Upper lobe of right lung (tissue), 1 donor: ENCODE measurements at places on chromosomes 5 and 9. TPM values are rescaled to one million over a fixed set of nuclear protein-coding genes. Genes with fewer than 3 reads are reported as not detected.
A peak's percentile ranks its signal among the peaks of the same experiment; 100 is the strongest.

GDNF gene
- 0.23 TPM for total RNA-seq

SLC6A3 gene
- total RNA-seq, result 0.52 TPM

MCTP1 gene
- total RNA-seq, result 40.7 TPM

FOXD4 gene
- 0.75 TPM for total RNA-seq

GAS1 gene
- total RNA-seq, result 16.8 TPM

SLCO4C1 gene
- total RNA-seq, result 36.9 TPM

DNA sequence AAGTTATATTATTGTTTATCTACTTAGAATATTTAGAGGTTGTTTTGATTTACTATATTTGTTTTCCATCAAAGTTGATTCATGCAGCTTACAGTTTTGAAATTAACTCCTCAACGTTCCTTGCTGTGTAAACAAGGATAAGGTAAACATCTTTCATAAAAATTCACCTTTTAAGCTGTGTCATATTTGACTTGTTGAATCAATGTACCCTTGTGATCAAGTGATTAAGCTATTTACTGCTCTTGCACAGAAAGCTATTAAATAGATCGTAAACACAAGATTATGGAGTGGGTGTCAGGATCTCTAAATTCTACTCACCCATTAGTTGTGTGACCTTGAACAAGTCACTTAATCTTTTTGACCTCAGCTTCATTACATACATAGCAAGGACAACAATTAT, 2054.0 kb upstream of the NUDT12 start:
- no peaks in the 10 kb centered on the region for H3K4me1 ChIP-seq
- no peaks in the 10 kb centered on the region for H3K27me3 ChIP-seq
- H3K4me3 ChIP-seq, result no peak overlapping the region
- no peak for DNase-seq
- H3K36me3 ChIP-seq, result no peaks in the 10 kb centered on the region

GRCh38 chr5:136039202-136039601, 10.4 kb downstream of the TGFBI start:
- no peak overlapping the region for H3K27ac ChIP-seq
- H3K4me3 ChIP-seq, result no peak overlapping the region
- H3K27me3 ChIP-seq, result no peaks in the 10 kb centered on the region
- no peak for DNase-seq
- no peaks in the 10 kb centered on the region for H3K36me3 ChIP-seq

GRCh38 chr5:74326571-74327338, 313.8 kb downstream of the ENC1 start:
- H3K36me3 ChIP-seq, result no peaks in the 10 kb centered on the region
- no peak overlapping the region for H3K27ac ChIP-seq
- H3K4me3 ChIP-seq, result no peak overlapping the region
- no peaks in the 10 kb centered on the region for H3K4me1 ChIP-seq
- H3K27me3 ChIP-seq, result no peaks in the 10 kb centered on the region
- DNase-seq, result no peak

DNA sequence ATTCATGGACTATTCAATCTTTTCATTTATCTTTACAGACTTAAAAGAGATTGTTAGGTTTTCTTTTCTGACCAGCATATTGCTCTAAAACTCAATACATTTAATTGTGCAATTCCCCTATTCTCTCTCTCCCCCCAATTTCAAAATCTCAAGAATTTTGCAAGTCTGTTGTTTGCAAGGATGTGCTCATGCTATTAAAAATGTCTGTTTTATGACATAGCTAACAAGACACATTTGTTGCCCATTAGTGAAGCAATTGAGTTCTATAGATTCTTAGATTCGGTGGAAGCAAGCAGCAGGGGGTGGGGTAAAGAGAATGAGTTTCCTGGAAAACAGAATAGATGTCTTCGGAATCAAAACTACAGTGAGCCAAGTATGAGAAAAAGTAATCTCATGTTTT, 8.5 kb upstream of the CSNK1A1 start:
- H3K36me3 ChIP-seq, result no peaks in the 10 kb centered on the region
- H3K4me1 ChIP-seq, result peaks cover 28% of the 10 kb centered on the region
- no peak overlapping the region for H3K4me3 ChIP-seq
- H3K27me3 ChIP-seq, result no peaks in the 10 kb centered on the region

DNA sequence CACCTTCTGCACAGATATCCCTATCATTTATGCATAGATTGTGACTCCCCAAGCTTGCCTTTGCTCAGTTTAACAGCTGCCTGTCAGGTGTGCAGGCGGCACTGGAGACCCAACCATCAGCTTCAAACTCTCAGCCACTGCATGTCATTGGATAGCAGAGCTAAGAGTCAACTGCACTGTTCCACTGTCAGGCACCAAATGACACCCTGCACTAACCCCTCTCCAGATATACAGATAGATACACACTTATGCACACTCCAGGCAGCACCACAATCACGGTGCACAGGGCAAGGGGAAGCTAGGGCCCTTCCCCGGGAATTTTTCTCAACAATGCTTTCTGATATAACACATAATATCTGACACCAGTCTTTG, 142.3 kb downstream of the BNC2 start:
- H3K4me3 ChIP-seq, result peak overlapping the region; percentile 61
- peaks cover 16% of the 10 kb centered on the region for H3K4me1 ChIP-seq
- no peak for DNase-seq
- H3K27me3 ChIP-seq, result no peaks in the 10 kb centered on the region
- peak overlapping the region; percentile 84 for H3K27ac ChIP-seq
- no peaks in the 10 kb centered on the region for H3K36me3 ChIP-seq

- H3K27me3 ChIP-seq, result no peaks in the 10 kb centered on the region
- DNase-seq, result no peak
- no peak overlapping the region for H3K27ac ChIP-seq
- no peak overlapping the region for H3K4me3 ChIP-seq
- no peaks in the 10 kb centered on the region for H3K4me1 ChIP-seq
These were observed 45.3 kb upstream of the NSMF start for GRCh38 chr9:137504432-137504777.

DNA sequence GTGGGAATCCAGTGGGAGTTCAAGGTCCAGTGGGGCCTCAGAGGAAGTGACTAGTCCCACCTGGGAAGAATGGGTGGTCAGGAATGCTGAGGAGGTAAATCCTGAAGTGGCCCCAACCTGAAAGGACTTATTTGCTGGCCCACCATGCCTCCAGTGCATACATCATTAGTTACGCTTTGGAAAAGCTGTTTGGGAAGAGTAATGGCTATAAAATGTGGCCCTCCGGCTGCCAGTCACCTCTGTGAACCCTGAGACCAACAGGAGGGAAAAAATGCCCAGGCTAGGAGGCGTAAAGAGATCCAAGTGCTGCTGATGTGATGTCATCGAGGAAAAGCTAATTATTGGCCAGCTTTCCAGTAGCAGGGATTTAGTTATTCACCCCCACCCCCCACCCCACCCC, 2.7 kb upstream of the SLC26A2 start:
- H3K27me3 ChIP-seq, result no peaks in the 10 kb centered on the region
- H3K4me3 ChIP-seq, result no peak overlapping the region
- H3K27ac ChIP-seq, result no peak overlapping the region
- H3K36me3 ChIP-seq, result no peaks in the 10 kb centered on the region
- DNase-seq, result no peak

GRCh38 chr9:8815931-8816330, 1016.4 kb upstream of the DMAC1 start:
- H3K4me1 ChIP-seq, result no peaks in the 10 kb centered on the region
- no peaks in the 10 kb centered on the region for H3K36me3 ChIP-seq
- DNase-seq, result no peak
- no peaks in the 10 kb centered on the region for H3K27me3 ChIP-seq

DNA sequence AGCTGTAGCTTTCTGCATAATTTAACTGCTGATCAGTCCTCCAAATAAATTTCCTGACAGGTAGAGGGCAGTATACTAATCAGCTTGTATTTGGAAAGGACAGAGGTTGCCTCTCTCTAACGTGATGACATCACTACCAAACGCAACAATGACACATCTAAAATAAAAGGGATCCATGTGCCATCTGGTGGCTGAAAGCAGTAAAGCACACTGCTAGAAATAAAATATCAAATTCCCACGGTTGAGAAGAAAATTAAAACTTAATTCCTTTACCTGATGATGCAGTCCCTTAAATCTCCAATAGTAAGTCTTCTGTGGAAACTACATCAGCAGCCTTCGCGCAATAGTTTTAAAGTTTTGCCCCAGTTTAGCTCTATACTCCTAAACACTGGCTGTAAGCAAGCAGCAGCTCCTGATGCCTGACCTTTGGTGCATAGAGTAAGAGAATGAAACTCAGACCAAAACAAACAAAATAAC, 54.5 kb downstream of the DIAPH1 start:
- H3K4me3 ChIP-seq, result no peak overlapping the region
- H3K4me1 ChIP-seq, result peaks cover 30% of the 10 kb centered on the region
- DNase-seq, result no peak
- H3K27ac ChIP-seq, result peak overlapping the region; percentile 44
- H3K27me3 ChIP-seq, result no peaks in the 10 kb centered on the region

- H3K27me3 ChIP-seq, result no peaks in the 10 kb centered on the region
- H3K27ac ChIP-seq, result no peak overlapping the region
- H3K4me3 ChIP-seq, result no peak overlapping the region
- H3K36me3 ChIP-seq, result no peaks in the 10 kb centered on the region
- no peaks in the 10 kb centered on the region for H3K4me1 ChIP-seq
- no peak for DNase-seq
These were observed 309.1 kb downstream of the ADAMTS6 start for GRCh38 chr5:65172486-65173129.

DNA sequence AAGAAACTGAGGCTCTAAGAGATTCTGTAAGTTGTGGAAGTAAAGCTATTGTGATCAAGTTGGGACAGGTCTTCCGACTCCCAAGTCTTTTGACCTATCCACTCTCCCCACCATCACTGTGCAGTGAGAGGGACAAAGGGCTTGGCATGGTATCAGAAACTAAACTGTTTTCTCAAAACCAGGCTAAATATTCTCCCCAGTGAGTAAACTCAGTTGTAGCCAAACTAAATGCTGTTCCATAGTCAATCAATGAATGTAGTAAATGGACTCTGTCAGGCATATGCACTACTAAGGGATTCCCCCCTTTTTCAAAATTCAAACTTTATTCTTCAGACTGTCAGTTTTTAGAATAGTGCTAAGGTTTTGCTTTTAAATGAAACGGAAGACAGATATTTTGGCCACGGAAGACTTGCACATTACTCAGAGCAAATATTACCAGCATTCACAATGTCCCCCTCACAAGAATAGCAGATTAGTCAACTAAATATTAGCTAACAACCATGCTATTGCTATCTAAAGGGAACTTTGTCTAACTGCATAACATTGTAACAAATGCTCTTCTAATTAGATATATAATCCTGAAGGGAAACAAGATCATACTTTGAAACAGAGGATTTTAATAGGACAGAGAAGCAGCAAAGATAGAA, 7.1 kb downstream of the PRKAA1 start:
- DNase-seq, result no peak
- no peaks in the 10 kb centered on the region for H3K27me3 ChIP-seq
- peaks cover 22% of the 10 kb centered on the region for H3K4me1 ChIP-seq
- no peak overlapping the region for H3K4me3 ChIP-seq

DNA sequence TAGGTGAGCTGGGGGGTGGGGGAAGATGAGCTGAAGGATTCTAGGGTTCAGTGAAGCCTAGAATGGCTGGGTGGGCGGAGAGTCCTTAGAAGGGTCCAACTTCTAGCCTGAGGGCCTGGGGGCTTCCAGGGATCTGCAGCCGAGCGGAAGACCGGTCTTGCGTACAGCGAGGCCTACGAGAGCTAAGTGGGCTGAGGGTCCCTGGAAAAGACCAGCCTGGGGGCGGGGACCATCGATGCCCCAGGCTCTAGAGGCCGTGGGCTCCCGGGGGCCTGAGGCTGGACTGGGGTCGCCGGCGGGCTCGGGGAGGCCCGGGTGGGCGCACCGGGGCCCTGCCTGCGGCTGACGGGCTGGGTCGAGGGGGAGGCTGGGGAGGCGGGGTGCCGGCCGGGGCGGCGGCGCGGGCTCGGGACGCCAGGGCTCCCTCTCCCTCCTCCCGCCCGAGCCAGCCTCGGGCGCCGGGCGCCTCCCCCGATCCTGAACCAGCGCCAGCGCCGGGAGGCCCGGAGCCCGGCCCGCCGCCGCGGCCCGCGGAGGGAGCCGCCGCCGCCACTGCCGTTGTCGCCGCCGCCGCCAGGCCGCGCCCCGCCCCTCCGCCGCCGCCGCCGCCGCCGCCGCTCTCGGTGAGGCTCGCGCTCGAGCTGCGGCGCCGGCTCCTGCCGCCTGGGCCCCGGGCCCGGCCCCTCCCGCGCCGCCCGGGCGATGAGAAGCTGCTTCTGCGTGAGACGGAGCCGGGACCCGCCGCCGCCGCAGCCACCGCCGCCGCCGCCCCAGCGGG, at the start of gene MVB12B:
TSS of gene MVB12B (plus strand) at position 602 of the 778 bp plus-strand sequence. CDS start at position 703, 101 bp downstream.
- peak within 1 kb of the TSS; percentile 81 for H3K27ac ChIP-seq
- peak; percentile 78 for DNase-seq
- H3K36me3 ChIP-seq, result no peaks in the 10 kb centered on the region
- H3K4me3 ChIP-seq, result peak within 1 kb of the TSS; percentile 60
- H3K4me1 ChIP-seq, result peaks cover 6% of the 10 kb centered on the region

DNA sequence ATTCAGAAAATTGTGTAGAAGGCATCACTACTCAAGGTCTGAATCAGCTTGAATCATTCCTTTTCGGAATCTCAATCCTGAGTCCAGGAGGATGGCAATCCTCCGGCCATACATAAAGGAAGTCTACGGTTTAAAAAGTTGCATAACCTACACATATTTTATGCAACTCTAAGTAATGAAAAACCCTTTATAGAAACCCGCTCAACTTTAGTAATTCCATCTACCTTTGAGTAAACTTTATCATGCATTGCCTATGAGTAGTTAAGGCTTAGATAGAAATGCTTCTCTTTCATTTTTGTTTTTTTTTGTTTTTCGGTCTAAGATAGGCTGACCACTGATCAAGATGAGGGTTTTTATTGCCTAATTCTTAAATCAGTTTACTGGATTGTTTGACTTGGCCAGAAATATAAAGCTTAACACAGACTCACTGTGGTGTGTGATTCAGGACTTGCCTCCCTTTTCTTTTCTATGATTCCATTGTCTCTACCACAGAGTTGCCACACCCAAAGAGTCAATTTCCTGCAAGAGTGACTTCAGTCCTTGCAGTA, 85.0 kb downstream of the LURAP1L start:
- H3K27ac ChIP-seq, result no peak overlapping the region
- H3K4me1 ChIP-seq, result no peaks in the 10 kb centered on the region
- no peaks in the 10 kb centered on the region for H3K36me3 ChIP-seq
- H3K27me3 ChIP-seq, result no peaks in the 10 kb centered on the region
- H3K4me3 ChIP-seq, result no peak overlapping the region

DNA sequence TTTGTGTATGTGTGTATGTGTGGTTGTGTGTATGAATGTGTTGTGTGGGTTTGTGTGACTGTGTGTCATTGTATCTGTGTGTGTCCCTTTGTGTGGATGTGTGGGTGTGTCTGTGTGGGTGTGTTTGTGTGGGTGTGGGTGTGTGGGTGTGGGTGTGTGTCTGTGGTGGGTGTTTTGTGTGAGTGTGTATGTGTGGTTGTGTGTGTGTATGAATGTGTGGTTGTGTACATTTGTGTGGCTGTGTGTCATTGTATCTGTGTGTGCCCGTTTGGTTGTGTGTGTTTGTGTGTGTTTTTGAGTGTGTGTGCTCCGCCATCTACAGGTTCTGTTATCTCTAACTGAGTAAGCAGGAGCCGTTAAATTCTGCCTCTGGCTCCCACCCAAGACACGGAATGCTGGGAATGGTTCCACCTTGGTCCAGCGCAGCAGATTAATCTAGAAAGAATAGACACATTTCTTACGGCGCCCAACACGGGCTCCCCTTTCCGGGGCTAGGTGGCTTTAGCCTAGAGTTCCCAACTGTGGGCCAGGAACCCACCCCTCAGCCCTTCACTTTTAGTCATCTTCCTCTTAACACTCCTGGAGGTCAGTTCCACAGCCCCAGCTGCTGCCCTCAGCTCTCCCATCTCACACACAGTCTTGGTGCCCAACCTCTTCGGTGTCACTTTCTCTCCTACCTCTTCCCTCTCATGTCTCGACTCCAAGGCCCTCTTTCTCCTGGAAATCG, 197.1 kb downstream of the TTLL11 start:
- no peaks in the 10 kb centered on the region for H3K27me3 ChIP-seq
- H3K36me3 ChIP-seq, result no peaks in the 10 kb centered on the region
- H3K4me1 ChIP-seq, result no peaks in the 10 kb centered on the region
